Brain microvascular endothelial cell (primary cell): ENCODE measurements at places on chromosomes 16 and 17.
A peak's percentile ranks its signal among the peaks of the same experiment; 100 is the strongest.

DNA sequence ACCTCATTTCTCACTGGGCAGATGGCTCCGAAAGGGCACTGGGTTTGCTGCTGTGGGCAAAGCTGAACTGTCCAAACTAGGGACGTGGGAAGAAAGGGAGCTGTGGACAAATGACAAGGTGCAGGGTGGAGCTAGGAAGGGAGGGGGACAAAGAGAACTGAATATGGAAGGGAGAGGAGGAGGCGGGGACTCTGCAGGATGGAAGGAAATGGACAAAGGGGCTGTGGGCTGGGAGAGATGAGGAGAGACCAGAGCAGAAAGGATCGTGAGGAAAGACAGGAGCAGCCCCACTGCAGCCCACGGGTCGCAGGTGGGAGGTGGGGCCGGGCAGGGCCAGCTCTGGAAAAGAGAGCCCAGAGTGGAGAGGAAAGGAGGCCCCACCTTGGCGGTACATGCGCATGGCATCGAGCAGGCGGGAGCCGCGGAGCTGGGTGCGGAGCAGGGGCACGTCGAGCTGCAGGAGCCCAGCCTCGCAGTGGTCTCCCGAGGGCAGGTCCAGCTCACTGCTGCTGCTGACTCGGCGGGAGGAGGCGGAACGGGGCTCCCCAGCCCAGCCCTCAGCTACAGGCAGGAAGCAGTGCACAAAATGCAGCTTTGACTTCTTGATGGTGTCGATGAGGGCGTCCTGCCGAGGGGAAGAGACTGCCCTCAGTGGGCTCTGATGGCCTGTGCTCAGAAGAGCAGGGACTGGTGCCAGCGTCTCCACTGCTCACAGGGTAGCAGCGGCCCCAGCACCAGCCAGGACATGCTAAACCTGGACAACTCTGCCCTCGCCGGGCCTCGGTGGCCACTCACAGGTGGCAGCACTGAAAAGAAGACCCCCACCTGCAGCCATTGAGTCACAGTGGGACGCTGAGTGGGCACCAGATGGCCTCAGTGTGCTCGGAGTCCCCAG is 66.8 kb downstream of the PIPOX start:
- no peak for DNase-seq

GRCh38 chr16:58709333-58709732 is 24.8 kb upstream of the SLC38A7 start:
- no peak for DNase-seq

DNA sequence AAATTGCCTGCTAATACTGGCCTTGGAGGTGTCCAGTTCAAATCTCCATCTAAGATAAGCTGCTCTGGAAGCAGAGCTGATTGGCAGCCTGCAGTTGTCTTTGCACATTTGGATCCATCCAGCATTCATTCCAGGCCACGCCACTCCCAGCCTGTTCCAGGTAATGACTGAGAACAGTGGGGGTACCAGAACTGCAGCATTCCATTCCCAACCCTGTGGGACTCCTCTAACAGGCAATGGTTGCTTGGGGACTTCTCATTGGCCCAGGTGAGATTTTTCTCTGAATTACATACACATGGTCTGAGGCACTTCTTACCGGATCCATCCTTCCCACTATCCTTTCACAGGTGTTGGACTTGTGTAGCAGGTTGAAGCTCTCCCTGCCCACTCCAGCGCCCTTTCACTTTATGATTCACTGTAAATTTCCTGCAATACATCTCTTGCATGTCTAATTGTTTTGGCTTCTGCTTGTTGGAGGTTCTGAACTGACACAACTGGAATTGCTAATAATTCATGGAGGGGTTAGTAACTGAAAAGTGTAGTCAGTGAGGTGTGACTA is 206.1 kb upstream of the ZFHX3 start:
- no peak for DNase-seq

DNA sequence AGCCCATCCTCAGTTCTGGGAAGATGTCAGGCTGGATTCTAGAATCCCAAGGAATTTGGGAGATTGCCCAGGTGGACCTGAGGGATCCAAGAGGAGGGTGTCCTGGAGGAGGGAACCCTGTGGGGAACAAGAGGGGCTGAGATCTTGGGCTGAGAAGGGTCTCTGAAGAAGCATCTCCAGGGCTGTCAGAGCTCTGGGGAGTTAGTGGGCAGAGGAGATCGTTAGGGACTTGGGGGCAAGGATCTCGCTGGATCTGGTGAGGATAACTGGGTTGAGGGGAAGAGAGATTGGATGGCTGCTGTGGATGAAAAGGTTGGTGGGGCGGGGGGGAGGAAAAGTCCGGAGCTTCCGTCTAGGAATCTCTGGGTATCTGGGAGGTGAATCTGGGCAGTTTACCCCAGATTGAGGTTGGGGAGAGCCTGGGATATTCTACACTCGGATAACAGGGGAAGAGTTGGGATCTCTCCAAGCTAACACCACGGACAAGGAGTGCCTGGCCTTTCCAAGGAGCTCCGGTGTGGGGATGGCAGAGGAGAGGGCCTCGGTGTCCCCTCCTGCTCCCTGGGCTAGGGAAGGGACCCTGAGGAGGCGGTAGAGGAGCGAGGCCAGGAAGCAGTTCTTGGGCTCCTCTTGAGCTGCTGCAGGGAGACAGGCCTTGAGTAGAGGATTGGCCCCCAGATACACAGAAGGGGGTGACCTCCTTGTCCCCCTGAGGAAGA is 1.7 kb downstream of the FBXL19 start:
- no peak for DNase-seq

- DNase-seq, result peak; percentile 60
Observed at GRCh38 chr16:59593194-59593661, 859.1 kb upstream of the GOT2 start.

DNA sequence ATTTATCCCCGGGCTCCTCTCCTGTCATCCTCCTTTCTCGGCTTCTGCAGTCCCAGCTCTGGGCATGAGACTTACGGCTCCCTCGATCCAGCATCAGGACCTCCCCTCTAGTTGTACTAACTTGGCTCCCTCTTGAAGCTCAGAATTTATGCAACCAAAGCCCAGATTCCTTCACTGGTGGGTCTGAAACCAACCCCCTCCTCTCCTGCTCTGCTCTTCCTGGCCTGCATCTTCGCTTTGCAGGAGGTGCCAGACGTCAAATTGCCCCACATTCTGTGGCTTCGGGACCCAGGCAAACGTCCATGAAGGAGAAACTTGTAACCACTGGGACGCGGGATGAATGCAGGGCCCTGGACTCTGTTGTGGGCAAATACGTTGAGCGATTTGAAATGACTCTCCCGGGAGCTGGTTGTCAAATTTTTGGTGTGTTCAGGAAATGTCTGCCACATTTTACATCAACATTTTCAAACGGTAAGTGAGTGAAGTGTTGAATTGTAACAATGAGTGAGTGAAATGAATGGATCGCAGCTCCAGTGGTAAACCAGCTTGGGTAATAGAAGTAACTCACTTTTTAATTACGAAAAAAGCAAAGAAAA is 29.3 kb upstream of the ELAC2 start:
- DNase-seq, result no peak

- no peak for DNase-seq
Observed at GRCh38 chr16:63789603-63790002, 1332.3 kb downstream of the CDH11 start.

DNA sequence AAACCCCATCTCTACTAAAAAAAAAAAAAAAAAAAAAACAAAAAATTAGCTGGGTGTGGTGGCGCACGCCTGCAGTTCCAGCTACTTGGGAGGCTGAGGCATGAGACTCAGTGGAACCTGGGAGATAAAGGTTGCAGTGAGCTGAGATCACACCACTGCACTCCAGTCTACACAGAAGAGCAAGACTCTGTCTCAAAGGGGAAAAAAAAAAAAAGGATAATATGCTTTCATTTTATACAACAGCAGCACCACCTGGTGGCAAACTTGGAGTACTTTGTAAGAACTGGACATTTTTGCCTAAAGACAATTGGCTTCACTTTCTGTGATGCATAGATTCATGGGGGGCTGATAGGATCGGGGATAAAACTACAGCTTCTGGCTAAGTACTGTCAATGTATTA is 8.5 kb downstream of the CHTF8 start:
- DNase-seq, result peak; percentile 46

DNA sequence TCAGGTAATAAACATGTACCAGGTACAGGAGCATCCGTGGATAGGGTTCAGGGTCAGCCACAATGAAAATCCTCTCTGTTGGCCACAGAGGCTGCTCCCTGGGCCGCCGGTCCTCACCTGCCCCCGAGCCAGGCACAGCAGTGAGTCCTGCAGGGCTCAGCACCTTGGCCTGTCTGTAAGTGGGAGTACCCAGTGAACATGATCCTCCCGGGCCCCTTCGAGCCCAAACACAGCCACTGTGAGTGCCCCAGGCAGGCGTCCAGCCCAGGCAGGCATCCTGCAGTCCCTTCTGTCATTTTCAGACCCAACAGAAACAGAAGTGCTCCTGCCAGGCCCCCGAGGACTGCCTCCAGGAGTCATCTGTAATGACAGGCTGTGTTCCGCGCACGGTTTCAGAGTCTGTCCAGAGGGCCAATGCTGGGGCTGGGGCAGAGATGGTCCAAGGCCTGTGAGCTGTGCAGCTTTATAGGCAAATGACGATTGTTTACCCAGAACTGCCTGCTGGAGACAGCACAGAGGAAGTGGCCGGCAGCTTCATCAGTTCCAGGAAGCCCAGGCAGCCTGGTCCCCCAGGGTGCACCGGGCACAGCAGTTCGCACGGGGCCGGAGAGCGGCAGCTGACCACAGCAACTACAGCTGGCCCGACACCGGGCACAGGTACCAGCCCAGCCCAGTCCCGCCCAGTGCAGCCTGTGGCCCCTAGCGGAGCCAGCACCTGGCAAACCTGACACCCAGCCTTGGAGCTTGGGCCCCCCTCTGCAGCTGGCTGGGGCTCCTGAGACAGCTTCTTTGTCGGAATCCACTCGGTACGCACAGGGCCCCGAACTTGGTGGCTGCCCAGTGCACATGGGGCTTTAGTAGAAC is 13.2 kb downstream of the SLC7A5 start:
- peak; percentile 63 for DNase-seq

DNA sequence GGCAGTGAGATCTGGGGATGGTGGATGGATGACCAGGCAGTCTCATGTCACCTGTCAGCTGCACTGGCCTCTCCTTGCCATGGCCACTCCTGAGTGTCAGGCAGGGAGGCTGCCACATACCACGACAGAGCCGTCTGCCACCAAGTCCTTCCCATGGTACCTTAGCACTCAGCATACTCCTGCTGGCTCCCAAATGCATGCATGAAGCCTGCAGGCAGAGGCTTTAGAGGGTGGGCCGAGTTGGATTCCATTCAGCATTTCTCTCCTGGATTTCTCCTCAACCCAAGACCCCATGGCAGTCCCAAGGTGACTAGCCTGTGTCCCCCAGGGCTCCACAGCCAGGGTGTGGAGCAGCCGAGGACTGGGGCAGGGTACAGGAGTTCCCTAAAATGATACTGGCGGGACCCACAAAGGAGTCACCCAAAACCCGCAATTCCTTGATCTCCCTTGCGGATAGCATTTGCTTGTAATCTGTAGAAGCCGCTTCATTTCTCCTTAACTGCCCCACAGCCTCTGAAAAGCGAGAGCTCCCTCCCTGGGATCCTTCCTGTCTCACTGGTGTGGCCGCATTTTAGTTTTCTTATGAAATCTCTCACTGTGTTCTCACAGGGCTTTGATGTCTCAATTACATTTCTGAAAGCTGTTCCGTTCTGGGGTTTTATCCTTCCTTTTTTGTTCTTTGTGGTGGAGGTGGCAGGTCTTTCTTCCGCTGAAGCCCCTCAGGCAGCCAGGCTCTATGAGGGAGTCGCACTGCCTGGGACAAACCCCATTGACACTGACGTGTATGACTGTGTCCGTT is 141.4 kb downstream of the SOCS1 start:
- DNase-seq, result no peak

- DNase-seq, result no peak
Observed at GRCh38 chr16:3952737-3953131, 72.2 kb upstream of the CREBBP start.

- DNase-seq, result no peak
Observed at GRCh38 chr16:84239141-84239769, 557 bp downstream of the KCNG4 start.

DNA sequence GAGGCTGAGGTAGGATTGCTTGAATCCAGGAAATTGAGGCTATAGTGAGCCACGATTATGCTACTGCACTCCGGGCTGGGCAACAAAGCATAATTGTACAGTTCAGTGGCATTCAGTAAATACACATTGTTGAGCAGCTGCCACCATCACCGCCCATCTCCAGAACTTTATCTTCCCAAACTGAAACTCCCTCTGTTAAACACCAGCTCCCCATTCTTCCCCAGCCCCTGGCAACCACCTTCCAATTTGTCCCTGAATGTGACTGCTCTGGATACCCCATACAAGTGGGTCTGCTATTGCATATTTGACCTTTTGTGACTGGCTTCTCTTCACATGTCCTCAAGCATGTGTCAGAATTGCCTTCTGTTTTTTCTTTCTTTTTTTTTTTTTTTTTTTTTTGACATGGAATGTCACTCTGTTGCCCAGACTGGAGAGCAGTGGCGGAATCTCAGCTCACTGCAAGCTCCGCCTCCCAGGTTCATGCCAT is 2.9 kb downstream of the RPL38 start:
- DNase-seq, result no peak

DNA sequence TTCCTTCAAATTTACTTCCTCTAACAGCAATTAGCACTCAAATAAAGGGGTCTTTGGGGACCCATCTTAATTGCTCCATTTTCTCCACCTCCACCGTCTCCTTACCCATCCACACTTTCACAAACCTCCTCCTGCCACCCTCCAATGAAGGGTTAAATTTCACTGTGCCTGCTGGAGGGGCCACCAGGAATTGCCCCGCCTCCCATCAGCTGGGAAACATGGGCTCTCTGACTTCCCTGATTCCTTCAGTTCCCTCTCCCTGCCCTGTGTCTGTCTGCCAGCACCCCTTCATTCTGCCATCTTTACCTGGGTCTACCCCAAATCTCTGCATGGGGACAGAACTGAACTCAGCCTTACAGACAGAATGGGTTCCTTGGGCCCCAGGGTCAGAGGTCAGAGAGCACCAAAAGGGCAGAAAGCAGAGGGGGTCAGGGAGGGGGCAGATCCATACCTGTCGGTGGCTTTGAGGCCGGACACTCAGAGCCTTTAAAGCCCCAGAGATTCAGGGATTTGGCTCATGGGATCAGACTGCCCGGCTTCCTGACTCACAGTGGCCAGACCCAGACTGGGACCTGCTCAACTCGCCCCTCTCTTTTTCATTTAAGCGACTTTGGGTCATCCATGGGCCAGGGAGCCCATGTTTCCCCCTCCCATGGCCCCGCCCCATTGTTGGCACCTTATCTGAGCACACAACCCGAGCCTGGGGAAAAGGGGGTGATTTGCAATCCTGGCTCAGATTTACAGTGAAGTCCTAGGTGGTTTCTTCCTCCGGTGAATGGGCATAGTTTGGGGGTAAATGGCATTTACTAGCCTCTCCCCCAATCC is 17.6 kb upstream of the SP2 start:
- no peak for DNase-seq

GRCh38 chr16:55133654-55134053 is 190.3 kb upstream of the IRX6 start:
- no peak for DNase-seq
